Activated gamma-delta T cell treated with Interleukin-2 at 50 U/mL for 16 hours (primary cell): ENCODE measurements at places on chromosomes 5 and 9.

- DNase-seq, result no peak
Observed at GRCh38 chr5:59768152-59769040, 125.1 kb downstream of the PDE4D start.

DNA sequence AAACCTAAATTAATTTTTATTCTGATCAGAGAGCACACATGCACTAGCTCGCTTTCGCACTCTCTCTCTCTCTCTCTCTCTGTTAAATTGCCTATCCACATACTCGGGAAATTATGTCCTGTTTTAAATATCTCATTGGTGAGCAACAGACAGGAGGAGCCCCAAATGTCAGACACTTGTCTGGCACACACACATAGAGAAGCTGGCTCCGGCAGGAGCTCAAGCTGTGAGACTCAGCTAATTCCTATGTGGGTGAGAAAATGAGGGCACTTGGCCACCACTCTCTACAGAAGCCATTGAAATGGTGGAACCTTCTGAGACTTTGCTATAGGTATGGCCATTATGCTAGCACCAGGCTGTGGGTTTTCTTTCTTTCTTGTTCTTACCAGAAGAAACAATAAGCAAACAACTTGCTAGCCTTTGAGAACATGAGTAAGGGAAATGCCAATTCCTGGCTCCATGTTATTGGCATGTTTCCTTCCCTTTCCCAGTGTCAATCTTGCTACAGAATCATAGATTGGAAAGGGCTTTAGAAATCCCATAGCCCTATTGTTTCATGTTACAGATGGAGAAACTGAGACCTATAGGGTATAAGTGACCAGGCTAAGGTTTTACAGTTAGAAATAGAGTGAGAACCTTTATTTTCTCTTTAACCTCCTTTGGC is 9.0 kb downstream of the RFX3 start:
- no peak for DNase-seq

DNA sequence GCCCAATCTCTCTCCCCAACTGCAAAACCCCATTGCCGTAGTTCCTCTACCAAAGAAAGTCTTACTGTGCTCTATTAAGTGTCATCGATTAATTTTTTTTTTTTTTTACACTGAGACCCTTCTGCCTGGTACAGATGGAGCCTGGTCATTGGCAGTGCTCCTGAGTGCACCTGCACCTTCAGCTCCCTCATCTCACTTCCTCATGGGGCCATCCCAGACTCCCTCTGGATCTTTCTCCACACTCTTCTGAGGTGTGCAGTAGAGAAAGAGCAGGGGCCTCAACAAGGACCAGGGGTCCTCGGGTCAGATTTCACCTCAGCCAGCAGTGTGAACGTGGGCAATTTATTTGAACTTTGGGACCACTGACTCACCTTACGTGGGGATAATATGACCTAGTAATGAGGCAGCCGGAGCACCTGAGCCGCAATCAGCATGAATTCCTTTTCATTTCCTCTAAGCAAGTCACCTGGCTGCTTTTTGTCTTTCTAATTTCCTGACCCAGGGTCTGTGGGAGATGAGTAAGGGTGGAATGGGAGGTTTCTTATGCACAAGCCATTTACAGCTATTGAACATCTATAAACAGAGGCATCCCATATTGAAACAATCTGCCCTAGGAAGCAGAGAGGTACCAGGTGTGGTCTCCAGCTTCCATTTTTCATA is 22.3 kb upstream of the GABRP start:
- DNase-seq, result no peak

DNA sequence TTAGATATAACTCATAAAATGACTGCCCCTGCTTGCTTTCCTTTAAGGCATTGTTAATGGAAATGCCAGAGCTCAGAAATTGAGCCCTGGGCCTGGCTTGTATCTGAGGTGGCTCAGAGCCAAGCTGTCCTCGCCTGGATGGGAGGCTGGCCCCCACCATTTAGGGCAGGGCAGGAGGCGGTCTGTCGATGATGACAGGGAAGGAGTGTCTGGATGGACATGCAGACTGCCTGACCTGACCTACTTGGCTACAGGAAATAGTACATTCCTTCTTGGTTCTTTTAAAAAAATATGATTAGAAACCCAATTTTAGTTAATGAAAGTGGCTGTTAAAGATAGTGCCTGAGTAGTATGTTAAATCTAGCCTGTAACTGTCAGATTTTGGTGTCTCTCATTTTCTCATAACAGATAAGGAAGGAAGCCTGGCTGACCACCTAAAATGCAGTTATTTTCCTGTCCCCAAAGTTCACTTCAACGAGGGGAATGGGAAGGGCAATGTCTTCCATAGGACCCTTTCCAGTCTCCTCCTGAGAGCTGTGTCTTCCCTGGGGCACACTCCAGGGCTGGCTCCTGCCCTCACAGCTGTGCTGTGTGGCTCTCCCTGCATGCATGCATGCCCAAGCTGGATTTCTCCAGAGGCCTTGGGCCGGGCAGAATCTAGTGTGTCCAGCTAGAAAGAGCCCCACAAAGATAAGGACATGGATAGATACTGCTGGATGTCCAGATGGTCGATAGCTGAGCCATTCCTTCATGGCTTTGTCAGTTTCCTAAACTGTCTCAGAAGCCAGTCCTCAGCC is 42.3 kb downstream of the MACROH2A1 start:
- DNase-seq, result no peak

- DNase-seq, result no peak
Observed at GRCh38 chr5:181098762-181099601, 32.0 kb downstream of the OR2V1 start.

DNA sequence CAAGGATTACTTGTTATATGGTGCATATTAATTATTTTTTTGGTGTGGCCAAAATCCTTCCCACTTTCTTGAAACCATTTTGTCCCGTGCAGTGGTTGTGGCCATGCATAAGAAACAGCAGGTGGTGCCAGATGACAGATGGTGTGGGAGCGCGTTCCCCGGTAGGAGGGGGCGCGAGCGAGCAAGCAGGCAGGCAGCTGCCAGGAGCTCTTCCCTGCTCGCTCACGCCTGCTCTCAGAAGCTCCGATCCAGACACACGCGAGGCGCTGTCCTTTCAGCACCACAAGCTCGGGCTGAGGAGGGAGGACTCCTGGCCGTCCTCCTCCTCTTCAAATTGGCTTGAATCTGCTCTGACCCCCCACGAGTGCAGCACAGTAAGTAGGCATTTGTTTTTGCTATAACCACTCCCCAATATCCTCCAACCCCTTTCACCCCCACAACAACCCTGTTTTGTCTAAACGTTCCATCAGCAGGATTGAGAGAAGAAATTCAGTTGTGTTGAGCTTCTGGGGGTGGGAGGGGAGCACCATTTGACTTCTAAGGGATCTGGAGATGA is at the start of gene NSG2:
Gene NSG2 (plus strand): TSS at position 237 of the 556 bp plus-strand sequence. CDS start 1,050 bp downstream, outside the sequence.
- DNase-seq, result no peak

GRCh38 chr5:61177716-61178115 is 15.4 kb upstream of the SMIM15 start:
- DNase-seq, result no peak

- DNase-seq, result no peak
Observed at GRCh38 chr5:145887976-145888574, 15.3 kb upstream of the GRXCR2 start.

GRCh38 chr9:82091100-82091499 is 102.5 kb downstream of the SPATA31D1 start:
- no peak for DNase-seq

- no peak for DNase-seq
Observed at GRCh38 chr9:35367451-35367850, 122.5 kb upstream of the RUSC2 start.
